Smooth muscle cell of bladder (primary cell): ENCODE measurements at places on chromosomes 11 and 22. TPM values are rescaled to one million over a fixed set of nuclear protein-coding genes. Genes with fewer than 3 reads are reported as not detected.

Gene NR1H3
- 21.1 and 23.5 TPM in 2 replicates for total RNA-seq

Gene DRAP1
- 245 and 284 TPM in 2 replicates for total RNA-seq

Gene OR2AG2
- under 0.01 TPM in 2 replicates for total RNA-seq

Gene PATE2
- total RNA-seq, result not detected in 2 replicates

Gene MYO7A
- under 0.01 and 0.09 TPM in 2 replicates for total RNA-seq

Gene SDHAF2
- 41.0 and 47.0 TPM in 2 replicates for total RNA-seq
